CD8-positive, alpha-beta T cell (primary cell): ENCODE measurements at places on chromosomes 13 and 19.

DNA sequence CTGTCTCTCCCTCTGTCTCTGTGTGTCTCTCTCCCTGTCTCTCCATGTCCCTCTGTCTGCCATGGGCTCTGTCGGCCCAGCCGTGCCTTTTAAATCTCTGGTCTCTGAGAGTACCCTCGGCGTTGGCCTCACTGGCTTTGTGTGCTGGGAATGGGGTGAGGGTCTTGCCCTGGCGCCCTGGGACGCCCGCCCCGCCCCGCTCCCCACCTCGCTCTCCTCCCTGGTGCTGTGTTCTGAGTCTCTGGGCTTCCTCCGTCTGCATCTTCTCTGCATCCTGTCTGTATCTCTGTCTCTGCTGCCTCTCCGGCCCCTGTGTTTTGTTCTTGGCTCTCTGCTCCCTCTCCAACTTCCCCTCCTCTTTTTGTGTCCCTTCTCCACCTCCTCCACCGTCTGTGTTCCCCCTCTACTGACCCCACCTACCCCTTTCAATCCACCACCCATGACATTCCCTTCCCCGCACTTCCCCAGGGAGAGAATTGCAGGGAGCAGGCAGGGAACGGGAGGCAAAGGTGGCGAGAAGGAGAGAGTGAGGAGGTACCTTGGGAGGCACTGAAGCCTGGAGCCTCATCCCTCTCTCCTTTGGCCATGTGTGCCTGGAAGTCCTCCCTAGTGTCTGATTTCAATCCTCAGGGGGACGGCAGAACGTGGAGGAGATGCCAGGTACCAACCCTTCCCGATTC is 4.0 kb upstream of the MEIS3 start:
- DNase-seq: no peak

GRCh38 chr13:112521073-112521685 is 66.8 kb downstream of the TUBGCP3 start:
- DNase-seq: no peak

GRCh38 chr19:13782537-13782936 is 8.3 kb downstream of the C19orf53 start:
- no peak for DNase-seq

GRCh38 chr19:1624458-1624857 is 19.2 kb upstream of the UQCR11 start:
- DNase-seq: peak; percentile 22

DNA sequence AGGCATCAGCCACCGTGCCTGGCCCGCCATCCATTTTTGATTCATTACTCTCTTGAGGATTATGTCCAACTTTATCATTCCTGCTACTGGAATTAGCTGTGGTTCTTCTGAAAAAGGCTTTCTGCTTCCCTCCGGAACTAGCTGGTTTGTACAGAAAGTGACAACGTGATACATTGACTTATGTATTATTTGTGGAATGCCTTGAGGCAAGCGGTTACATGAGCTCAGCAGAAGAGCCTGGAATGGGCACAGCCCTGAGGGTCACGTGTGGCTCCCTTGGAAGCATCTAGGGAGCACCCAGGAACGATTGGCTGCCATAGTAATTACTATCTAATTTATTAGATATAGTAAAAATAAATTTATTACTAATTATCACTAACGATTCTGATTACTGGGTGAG is 14.4 kb upstream of the RETN start:
- DNase-seq: no peak

DNA sequence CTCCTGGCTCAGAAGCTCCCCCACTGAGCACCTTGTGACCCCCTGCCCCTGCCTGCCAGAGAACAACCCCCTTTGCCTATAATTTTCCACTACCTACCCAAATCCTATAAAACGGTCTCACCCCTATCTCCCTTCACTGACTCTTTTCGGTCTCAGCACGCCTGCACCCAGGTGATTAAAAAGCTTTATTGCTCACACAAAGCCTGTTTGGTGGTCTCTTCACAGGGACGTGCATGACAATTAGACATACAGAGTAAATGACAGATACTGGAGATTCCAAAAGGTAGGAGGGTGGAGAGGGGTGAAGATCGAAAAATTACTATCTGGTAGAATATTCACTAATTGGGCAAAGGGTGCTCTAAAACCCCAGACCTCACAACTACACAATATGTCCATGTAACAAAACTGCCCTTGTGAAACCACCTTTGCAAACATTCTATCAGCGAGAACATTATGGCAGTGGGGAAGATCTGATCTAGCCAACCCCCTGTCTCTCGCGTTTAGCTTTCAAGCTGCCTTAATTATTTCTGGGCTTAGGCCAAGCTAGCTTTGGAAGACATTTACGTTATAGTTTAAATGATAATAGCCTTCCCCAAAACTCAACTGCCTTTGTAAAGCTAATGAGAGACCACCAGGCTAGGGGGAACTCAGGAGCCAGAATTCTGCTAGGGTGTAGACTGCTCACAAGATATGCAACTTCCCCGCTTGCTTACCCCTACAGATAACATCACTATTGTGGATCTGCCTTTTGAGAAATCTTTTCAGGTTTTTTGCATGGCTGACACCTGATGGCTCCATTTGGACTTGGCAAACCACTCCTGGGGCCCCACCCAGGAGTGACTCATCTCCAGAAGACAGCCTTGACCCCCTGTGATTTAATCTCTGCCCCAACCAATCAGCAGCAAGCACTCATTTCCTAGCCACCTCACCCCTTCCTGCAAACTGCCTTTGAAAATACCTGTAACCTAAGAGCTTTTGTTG is 1534.0 kb upstream of the SPRY2 start:
- no peak for DNase-seq

GRCh38 chr19:42295831-42296525 is 6.0 kb upstream of the PRR19 start:
- peak; percentile 94 for DNase-seq

GRCh38 chr13:21443171-21443570 is 15.9 kb downstream of the ZDHHC20 start:
- no peak for DNase-seq

- DNase-seq: no peak
Measured at GRCh38 chr19:48348045-48348444, 15.7 kb downstream of the TMEM143 start.

DNA sequence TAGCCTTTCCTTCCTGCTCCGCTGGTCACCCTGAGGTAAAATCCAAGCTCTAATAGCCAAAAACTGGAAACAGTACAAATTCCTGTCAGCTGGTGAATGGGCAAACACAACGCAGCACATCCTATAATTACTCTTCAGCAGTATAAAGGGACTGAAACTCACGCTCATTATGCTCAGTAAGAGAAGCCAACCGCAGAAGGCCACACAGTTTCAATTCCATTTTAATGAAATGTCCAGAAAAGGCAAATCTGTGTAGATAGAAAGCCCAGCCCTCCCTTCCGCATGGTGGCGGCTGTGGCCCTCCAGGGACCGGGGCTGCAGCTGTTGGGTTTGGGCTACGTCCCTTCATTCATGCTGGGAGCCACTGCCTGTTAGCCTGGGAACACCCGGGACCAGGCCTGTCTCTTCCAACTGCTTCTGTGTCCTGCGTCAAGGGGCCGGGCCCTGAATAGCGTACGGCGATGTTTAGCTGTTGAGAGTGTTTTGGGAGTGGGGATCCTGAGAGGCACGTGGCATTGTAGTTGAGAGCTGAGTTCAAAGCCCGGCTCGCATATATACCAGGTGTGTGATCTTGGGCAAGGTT is 23.5 kb downstream of the NKPD1 start:
- no peak for DNase-seq

DNA sequence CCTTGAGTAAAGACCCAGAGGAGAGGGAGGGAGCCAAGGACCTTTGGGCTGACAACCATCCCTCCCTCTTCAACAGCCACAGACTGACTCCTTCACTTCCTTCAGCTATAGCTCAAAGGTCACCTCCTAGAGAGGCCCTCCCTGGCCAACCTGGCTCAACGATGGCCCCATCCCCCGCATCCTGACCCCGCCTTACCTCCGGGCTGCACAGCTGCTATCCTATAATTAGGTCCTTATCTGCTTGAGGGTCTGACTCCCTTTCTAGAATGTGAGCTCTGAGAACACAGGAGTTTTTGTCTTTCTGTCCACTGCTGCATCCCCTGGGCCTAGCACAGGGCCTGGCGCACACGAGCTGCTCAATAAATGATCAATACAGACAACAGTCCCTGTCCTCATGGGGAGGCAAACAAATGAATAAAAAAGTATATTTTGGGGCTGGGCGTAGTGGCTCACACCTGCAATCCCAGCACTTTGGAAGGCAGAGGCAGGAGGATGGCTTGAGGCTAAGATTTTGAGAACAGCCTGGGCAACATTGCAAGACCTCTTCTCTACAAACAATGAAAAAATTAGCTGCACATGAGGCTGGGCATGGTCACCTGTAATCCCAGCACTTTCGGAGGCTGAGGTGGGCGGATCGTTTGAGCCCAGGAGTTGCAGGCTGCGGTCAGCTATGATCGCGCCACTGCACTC is 6.6 kb upstream of the LGALS4 start:
- no peak for DNase-seq

DNA sequence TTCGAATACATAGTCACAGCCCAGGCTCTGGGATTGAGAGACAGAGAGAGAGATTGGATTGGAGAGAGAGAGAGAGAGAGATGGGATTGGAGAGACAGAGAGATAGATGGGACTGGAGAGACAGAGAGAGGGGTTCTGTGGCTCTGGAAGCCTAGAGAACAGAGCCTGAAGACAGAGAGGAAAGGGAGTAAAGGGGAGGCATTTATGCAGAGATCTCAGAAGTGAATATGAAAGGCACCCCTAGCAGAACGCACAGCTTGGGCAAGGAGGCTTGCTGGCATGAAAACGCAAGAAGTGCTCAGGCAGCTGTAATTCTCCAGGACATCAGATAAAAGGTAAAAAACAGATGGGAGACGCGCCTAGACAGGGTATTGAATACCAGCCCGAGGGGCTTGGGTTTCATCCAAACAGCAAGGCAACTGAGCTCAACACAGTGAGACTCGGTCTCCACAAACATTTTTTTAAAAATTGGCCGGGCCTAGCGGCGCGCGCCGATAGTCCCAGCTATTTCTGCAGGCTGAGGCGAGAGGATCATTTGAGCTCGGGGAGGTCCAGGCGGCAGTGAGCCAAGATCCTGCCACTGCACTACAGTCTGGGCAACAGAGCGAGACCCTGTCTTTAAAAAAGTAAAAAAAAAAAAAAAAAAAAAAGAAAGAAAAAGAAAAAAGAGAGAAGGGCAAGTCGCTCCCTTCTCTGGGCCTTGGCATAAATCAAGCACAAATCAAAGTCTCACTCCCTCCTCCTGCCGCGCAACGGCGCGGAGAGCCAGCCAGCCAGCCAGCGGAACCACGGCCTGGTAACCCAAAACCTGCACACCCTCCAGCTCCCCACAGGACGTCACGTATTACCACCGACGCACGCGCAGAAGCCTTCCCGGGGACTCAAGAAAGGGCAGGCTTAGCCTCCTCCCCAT is 774 bp upstream of the PPP2R1A start:
- peak; percentile 14 for DNase-seq

GRCh38 chr13:87889254-87889653 is 218.1 kb downstream of the SLITRK5 start:
- no peak for DNase-seq

DNA sequence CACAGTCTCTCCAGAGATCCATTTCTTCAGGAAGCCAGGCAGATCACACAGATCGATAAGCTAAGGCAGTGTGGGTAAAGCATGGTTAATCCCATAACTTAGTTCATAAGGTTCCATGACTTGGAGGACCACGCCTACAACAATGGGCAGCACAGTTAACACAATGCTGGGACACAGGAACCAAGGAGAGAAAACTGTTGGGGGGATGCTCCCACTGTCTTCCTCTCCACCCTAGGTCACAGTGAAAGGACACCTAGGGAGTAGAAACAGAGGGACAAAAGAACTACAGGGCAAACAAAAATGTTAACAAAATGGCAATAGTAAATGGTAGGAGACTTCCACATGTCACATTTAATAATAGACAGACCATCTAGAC is 20.8 kb upstream of the ZNF181 start:
- DNase-seq: no peak

GRCh38 chr13:102234618-102235017 is 167.2 kb downstream of the FGF14 start:
- no peak for DNase-seq

DNA sequence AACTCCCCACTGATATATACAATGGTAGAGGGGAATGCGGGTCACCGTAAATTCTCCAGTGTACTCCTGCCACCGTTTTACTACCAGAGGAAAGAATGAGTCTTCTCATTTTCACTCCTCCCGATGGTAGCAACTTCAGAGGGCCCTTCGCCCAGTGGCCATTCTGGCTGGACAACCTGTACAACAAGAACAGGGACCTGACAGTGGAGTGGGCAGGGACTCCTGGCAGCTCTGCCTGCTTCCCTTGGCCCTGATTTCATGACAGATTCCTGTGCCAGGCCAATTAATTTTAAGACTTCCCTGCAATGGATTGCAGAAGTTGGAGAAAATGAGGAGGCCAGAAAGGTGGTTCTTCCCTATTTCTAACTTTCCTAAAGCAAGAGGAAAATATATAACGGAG is 148.9 kb downstream of the GPC6 start:
- DNase-seq: no peak

DNA sequence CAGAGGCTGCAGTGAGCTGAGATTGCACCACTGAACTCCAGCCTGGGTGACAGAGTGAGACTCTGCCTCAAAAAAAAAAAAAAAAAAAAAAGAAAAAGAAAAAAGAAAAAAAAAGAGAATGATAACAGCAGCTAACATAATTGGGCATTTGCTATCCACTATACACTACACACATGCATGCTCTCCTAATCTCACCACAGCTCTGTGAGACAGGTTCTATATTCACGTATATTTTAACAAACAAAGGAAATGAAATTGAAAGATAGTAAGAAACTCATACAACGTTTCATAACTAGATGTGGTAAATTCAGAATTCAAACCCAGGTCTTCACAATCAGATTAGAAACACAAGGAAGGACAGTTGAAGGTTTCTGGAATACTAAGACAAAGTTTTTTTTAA is 265.7 kb downstream of the DIAPH3 start:
- no peak for DNase-seq

DNA sequence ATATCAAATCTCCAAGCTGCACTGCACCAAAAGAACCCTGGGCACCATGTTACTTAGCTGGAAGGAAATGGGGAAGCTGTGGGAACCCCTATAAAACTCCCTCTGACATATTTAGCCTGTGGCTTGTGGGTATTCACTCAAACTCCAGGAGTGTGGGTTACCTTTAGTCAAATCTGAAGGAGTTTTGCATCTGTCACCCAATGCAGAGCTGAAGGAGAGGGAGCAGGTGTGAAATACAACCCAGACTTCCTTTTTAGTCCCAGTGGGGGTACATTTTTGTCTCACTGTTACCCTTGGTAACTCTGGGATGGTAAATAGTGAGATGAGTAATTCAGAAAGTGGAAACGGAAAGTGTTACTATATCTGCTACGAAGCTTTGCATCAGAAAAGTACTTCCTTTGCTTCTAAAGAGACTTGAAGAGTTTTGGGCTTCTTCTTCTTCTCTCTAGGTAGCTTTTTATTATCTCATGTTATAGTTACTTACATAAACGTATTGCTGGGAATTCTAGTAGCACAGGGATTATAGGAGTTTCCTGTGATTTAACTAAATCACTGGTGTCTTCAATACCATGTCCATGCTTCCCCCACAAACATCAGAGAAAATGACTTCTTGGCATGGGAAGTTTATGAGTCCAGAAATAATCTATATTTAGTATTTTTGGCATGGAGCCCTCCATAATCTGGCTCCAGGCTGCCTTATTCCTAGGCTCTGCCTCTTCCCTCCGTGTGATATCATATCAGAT is 105.9 kb downstream of the AKAP11 start:
- DNase-seq: no peak
